ENCODE measurements at places on chromosomes 7 and 10.

- DNase-seq, result no peak
These were observed 241.7 kb upstream of the NEBL start for GRCh38 chr10:21138769-21139340.

GRCh38 chr10:113965077-113965476, 78.6 kb upstream of the ADRB1 start:
- DNase-seq, result no peak

DNA sequence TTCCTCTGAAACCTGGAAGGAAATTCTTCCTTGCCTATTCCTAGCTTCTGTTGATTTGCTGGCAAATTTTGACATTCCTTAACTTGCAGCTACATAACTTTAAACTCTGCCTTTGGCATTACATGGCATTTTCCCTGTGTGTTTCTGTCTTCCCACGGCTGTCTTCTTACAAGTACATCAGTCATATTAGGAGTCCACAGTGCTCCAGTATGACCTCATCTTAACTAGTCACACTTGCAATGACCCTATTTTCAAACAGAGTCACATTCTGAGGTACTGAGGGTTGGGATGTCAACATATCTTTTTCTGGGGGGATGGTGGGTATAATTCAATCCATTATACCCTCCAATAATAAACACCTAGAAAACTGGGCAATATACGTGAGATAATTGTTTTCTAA, 37.4 kb upstream of the EPHB6 start:
- no peak for DNase-seq

DNA sequence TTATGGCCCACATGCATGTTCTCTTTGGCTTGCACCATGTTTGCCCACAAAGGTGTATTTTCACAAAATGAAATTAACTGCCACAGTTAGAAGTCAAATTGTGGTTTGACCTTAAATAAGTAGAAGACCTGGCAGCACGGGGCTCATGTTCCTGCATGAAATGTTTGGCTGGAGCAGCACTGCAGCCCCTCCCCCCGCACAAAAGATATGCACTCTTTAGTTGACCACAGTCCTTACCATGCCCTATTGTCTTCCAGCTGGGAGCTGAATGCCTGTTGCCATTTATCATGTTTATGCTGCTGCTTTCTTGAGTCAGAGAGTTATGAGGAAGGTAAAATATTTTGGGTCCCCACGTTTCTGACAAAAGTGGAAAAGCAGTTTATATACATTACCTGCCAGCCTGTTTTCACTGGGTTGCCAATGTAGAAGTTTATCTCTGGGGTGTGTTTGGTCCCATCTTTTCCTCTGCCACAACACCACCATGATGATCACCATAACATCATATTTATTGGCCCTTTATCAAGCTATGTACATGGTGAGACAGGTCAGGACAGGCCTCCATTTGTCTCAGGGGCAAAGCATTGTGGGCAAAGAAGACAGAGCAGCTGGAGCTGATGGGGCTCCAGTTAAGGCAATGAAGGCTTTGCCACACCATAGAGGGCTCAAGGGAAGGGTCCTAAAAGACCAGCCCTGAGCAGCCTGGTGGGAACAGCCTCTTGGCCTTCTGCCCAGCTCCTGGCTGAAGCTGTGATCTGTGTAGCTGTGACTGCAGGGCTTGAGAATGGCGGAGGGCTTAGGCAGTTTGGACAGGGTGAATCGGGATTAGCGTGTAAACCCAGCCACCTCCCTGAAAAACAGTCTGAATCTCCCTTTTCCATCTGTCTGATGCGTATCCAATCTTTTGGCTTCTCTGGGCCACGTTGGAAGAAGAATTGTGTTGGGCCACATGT, 5.4 kb downstream of the PRF1 start:
- DNase-seq, result no peak

DNA sequence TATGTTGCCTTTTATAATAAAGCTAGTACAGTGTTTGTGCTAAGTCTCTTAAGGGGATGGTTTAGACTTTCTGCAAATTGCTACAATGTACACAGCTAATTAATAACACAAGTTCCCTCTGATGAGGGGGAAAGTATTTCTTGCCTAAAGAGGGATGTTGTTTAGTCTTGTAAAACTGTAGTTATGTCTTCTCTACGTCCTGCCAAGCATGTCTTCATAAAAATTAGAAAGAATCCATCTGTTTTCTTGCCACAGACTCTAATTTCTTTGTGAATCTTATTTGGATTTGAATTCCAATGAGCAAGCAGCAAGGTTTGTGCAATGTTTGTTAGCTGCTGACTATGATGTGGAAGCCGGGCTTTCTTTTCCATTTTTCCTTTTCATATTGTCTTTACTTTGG, 28.2 kb downstream of the ADARB2 start:
- no peak for DNase-seq

DNA sequence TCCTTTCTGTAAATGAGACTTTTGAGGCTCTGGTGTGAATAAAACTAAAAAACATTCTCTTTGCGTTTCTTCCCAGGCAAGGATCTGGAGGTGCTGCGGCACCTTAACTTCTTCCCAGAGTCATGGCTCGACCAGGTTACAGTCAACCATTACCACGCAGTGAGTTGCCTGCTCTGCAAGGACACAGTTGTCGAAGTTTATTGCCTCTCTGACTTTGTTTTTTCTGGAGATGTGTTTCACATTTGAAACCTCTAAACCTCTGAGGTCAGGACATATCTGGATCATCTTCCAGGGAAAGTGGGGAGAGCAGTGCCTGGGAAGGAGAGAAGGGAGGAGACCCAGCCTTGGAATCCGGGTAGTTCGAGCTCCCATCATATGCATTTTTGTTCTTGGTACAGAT, 43.4 kb upstream of the PLEKHA1 start:
- DNase-seq, result no peak

DNA sequence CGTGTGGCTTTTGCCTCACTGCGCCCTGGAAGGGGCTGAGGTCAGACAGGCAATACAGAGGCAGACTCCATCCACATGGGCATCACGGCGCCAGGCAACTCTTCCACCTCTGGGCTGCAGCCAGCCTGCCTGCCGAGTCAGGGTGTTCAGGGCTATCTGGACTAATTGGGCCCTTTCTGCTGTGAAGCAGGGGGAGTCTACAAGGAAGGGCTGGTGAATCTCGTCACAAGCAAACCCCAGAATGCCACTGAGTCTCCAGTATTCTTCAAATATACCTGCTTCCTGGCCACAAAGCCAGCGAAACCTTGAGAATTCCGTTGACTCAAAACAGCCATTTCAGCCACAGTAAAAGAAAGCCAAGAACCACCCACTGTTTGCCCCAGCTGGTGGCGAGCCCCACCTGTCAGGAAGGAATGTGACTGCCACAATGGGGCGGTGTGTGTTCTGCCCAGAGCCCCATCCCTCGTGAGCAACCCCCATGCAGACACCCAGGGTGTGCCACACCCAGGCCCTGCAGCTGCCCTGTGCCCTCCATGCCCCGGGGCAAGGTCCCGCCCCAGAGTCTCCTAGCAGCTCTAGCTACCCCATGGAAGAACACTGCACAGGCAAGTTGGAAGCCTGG, 117.3 kb downstream of the FAM53B start:
- DNase-seq, result no peak

DNA sequence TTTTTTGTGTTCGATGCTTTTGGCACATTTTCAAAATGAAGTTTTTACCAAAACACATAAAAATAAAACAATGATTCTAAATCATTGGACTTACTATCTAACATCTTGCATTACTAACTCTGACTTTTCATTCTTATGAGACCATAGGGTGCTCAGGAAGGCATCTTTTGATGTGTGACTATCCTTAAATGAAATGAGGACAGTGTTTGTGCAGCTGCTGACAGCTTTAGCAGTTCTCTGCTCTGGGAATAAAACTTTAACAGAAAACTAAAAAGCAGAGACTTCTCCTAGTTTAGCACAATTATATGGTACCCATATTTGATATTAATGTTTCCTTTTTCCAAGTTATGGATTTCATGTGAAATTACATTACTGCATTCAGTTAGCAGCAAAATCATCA, 471.6 kb downstream of the ARL4A start:
- DNase-seq, result no peak

DNA sequence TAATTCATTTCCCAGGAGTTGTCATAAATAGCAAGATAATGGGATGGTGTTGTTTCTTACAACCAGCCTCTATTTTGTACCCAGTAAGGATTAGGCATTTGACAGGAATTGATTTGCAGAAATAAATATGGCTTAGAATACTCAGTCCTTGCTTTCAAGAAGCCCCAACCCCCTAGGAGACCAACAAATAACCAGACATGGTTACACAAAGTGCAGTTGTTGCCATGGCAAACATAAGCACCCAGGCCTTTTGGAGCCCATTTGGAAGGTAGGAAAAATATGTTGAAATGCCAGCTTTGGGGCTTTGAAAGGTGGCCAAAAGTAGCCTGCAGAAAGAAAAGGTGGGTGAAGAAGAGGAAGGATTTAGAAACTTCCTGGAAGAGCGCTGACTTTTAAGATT, 397.5 kb downstream of the CDC14C start:
- DNase-seq, result no peak

- no peak for DNase-seq
These were observed 329.2 kb upstream of the COBL start for GRCh38 chr7:51645702-51646298.

GRCh38 chr7:47932466-47933037, 15.7 kb downstream of the PKD1L1 start:
- DNase-seq, result no peak

DNA sequence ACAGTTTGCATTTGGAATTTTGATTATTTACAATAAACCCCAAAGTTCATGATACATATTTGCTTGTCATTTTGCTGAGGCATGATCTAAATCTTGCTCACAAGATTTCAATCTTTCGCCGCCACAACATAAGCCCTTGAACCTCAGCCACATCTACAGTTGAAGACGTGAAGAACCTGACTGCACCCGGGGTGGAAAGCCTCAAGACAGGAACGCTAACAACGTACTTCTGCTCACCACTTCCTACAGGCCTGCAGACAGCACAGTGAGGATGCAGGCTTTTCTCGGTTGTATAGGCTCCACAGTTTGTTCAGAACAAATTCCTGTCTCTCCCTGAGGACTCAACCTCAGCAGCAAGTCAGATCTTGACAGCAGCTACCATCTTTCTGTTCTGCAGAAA, 393.8 kb upstream of the PRKCQ start:
- DNase-seq, result no peak

GRCh38 chr7:66867198-66867790, 53.7 kb upstream of the TMEM248 start:
- no peak for DNase-seq

DNA sequence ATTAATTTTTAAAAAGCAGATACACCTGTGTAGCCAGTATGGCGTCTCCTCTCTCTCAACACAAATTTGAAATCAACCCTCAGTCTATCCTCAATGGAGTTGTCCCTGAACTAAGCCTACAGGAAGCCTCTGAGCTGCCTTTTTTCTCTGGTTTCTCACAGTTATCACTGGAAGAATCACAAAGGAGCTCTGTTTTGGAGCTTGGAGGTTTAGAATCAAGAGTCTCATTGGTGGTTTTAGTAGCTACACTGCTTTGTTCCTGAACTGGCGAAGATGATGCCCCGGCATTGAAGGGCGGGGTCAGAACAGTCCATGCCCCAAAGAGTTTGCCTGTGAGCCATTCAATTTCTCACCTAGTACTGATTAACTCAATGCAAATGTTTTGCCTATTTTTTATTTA, 16.1 kb upstream of the BTRC start:
- no peak for DNase-seq

- DNase-seq, result peak; percentile 39
These were observed 171.5 kb downstream of the PRPF18 start for GRCh38 chr10:13758312-13758711.

DNA sequence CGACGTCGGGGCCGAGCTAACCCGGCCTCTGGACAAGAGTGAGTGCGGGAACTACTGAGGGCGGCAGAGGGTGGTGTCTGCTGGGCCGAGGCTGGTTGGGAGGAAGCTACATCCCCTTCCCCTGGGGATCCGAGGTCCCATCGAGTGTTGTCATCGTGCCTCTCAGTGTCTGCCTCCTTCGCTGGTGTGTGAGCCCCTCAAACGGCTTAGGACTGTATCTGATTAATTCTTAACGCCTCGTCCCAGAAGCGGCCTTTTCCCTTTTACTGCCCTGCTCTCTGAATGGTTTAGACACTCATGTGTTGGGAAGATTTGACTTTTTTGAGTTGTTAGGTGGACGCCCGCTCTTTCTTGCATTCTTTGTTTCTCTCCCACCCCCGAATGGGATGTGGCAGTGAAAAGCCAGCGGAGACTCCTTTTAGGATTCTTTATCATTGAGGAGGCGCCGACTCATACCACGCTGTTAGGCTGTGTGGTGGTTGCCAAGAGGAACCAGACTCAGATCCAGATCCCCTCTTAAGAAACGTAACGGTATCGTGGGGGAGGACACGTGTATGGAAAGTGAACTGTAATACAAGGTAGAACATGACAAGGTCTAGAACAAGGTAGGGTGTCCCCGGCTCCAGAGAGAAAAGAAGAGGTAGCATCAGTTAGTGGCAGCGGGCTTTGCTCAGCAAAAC, 631 bp downstream of the SUPV3L1 start:
- peak; percentile 26 for DNase-seq

- peak; percentile 39 for DNase-seq
These were observed 110.6 kb downstream of the AUTS2 start for GRCh38 chr7:69708857-69709256.

- peak; percentile 5 for DNase-seq
These were observed 68.9 kb downstream of the PHTF2 start for GRCh38 chr7:77867537-77867865.

DNA sequence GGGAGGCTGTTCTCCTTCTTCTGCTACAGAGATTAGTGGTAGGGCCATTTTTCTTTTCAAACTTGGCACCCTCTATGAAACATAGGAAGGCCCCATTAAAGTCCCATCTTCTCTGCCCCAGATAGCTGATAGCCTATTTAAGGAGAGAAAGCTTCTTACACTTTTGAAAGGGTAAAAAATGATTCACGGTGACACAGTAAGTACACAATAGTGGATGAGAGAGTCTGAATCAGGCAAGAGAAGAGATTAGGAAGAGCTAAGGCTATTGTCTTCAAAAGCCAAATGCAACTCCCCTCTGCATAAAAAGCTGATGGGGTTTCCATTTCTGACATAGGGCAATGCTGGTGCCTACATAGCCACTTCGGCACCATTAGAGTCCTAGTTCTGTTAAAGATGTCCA, 3.6 kb downstream of the INA start:
- no peak for DNase-seq

DNA sequence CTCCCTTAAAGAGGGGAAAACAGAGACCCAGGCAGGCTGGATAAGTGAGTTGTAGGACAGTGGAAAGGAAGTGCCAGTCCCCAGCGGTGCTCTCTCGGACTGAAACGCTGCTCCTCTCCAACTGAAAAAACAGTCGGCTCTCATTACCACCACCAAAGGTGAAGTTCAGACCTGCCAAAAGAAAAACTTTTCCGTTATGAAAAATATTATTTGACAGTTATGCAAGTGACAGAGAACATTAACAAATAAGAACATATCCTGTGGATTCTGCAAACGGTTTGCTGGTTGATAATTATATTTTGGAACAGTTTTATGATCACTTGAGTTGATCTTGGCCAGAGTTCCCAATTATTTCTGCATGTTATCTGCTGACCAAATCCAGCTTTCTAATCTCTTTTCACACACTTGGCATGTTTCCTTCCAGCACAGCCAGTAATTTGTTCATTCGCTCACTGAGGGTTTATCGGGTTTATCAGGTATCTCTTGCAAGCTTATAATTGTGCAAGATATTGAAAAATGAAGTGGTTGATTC, 82.6 kb downstream of the PTPRE start:
- no peak for DNase-seq

All from GM03348 (cell line).